ENCODE measurements at places on chromosomes 2 and 18.
A peak's percentile ranks its signal among the peaks of the same experiment; 100 is the strongest.

- DNase-seq: no peak
Observed at GRCh38 chr18:55523001-55523400, 65.0 kb downstream of the TCF4 start.

DNA sequence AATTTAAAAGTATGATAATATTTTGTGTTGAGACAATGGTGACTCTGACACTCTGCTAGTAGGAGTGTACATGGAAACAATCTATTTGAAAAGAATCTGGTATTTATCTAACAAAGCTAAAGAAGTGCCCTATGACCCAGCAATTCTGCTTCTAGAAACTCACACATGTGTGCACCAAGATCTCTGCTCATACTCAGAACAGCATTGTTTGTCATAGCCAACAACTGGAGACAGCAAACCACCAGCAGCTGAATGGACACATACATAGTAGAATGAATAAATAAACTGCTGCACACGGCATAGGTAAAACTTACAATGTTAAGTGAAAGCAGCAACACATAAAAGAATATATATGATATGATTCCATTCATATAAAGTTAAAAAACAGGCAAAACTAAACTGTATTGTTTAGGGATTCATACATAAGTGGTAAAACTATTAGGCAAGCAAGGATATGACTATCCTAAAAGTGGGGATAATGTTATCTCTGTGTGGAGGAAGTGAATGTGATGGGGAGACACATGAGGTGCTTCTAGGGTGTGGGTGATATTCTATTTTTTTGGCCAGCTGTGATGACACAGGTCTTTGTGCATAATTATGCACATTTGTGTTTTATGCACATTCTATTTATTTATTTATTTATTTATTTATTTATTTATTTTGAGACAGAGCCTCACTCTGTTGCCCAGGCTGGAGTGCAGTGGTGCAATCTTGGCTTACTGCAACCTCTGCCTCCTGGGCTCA lies 71.1 kb downstream of the RFTN2 start:
- DNase-seq: no peak

- no peak for DNase-seq
Observed at GRCh38 chr2:178761759-178762371, 45.4 kb downstream of the TTN start.

GRCh38 chr2:157894694-157895435 lies 18.7 kb upstream of the ACVR1 start:
- DNase-seq: peak; percentile 48

GRCh38 chr2:122939796-122940195 lies 1085.3 kb upstream of the CNTNAP5 start:
- DNase-seq: no peak

GRCh38 chr2:85801871-85802270 lies 48.1 kb downstream of the ATOH8 start:
- no peak for DNase-seq

DNA sequence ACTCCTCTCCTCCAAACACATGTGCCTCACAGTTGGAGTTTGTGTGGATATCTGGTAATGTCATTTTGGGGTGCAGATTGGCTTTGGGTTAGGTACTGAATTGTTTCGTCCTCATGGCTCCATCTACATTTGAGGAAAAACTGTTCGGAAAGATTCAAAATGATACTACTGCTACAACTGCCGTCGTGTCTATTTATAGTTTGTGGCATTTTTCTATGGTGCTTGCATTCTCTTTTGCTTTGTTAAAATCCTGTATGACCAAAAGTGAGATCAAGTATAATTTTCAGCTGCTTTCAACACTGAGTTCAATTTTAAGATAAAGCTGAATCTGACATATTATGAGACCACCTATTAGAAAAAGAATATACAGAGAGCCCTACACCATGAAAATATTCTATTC lies 176.3 kb upstream of the DSEL start:
- DNase-seq: no peak

GRCh38 chr18:28110924-28111323 lies 66.0 kb downstream of the CDH2 start:
- DNase-seq: no peak

GRCh38 chr2:120568089-120568974 lies 167.3 kb upstream of the GLI2 start:
- DNase-seq: no peak

GRCh38 chr2:142881619-142882018 lies 4.2 kb downstream of the KYNU start:
- DNase-seq: no peak

GRCh38 chr18:78727057-78727739 lies 252.4 kb upstream of the SALL3 start:
- DNase-seq: no peak

- no peak for DNase-seq
Observed at GRCh38 chr2:60311524-60311923, 241.9 kb downstream of the BCL11A start.

DNA sequence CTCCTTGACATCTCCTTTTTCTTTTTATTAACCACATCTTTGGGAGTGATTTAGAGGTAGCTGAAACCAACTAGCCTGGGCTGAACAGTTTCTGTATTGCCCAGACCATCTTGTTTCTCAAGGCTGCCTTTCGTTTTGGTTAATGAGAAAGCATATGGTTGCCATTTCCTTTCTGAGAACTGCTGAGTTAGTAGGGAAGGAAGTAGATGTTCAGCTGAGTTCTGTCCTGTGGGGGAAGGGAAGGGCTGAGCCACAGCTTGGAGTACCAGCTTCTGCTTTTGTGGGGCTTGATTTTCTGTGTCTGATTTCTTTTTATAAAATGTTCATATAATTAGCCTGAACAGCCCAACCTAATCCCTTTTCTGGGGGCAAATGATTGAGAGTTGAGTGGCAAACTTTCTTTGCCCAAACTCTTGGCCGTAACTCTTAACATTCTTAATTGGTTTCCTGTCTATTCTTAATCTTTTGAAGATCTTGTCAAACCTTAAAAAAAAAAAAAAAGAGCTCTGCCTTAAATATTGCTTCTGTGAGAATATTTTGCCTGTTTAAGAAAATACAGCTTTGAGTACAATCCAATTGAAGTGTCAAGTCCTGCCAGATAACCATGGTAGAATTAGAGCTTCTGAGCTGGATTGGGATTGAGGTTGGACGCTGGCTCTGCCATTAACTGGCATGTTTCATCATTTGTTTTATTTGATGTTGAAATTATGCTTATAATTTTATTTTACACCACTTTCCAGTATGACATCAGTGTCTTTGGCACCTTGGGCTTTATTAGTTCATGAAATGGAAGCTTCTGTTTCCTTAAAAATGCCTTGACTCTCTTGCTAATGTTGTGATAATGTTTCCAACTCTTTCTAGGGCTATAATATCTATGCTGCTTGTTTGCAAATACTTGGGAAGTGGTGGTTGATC lies 1.9 kb upstream of the NABP1 start:
- no peak for DNase-seq

GRCh38 chr18:66271962-66272361 lies 331.9 kb downstream of the CDH19 start:
- DNase-seq: no peak

GRCh38 chr2:19801367-19802080 lies 100.3 kb downstream of the TTC32 start:
- peak; percentile 98 for DNase-seq

- DNase-seq: no peak
Observed at GRCh38 chr2:232485757-232486557, 1.7 kb downstream of the ECEL1 start.

DNA sequence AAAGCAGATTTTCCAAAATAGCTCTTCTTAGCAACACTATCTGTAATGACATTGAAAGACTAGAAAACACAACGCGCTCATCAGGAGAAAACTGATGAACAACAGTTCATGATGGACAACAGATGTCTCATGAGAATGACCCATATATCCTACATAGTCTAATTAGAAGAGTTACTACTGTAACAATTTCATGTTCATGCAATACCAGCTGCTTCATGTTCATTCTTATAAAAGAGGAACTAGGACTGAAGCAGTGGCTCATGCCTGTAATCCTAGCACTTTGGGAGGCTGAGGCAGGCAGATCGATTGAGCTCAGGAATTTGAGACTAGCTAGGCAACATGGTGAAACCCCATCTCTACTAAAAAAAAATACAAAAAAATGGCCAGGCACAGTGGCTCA lies 22.7 kb downstream of the TRAPPC8 start:
- DNase-seq: no peak

DNA sequence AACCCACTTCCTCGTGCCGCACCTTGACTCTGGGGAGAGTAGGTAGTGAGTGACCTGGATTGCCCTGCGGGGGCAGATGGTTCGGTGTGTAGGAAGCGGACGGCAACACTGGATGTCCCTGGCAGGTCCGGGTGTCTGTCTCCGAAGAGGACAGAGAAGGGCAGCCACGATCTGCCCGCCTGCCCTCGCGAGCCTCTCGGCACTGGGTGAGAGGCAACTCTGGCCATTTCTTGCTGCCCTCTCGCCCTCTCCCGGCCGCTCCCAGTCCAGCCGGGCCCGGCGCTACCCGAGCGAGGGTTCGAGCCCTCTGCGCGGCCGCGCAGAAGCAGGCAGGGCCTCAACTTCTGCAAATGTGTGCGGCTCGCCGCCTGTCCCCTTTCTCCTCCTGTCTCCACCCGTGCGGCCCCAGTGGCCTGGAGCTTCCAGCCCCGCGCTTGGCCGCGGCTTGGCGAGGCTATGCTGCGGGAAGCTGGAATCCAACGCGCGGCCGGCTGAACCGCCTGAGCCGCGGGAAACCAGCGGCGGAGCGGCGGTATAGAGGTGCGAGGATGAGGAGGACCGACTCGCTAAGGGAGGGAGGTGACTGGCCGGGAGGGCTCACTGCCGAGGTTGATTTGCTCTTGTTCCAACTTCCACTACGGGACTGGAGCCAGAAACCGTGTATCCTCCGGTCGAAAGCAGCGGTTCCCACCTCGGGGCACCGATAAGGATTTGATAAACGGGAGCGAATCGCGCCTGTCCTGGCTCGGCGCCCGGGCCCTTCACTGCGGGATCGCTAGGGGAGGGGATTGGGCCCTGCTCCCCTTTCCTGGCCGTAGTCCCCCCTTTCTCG lies 1.5 kb downstream of the EPAS1 start:
- no peak for DNase-seq

DNA sequence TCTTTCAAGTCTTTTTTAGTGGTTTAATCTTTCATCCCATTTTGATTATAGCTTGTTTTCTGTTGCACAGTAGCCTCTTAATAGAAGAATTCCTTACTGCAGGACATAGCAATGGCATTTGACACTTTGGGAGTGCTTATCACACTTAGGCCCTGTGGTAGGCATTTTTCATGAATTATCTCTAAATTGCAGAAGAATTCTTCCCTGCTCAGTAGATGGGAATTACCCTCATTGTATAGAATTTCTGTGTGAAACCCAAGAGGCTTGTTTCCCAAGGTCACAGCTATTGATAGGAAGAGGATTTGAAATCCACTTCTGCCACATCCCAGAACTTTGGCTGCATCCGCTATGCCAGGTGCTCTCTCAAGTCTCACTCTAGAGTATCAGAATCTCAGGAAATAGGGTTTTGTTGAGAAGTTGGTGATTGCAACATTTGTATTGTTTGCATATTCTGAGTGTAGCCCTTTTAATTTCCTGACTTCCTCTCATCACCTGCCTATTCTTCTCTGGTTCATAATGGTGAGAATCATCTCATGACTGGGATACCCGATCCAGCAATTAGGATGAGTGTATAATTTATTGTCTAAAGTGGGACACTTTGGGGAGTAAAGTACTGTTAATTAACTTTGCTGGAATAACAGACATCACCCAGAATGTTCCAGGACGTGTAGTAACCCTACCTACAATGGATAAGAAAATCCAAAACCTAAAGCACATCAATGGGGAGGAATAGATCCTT lies 255.2 kb upstream of the RASGRP3 start:
- no peak for DNase-seq

- DNase-seq: no peak
Observed at GRCh38 chr18:62868645-62869044, 153.3 kb downstream of the PHLPP1 start.

GRCh38 chr2:72982781-72983499 lies 65.6 kb downstream of the EMX1 start:
- no peak for DNase-seq

GRCh38 chr2:42216694-42217093 lies 47.5 kb downstream of the EML4 start:
- DNase-seq: peak; percentile 45

Measured in skeletal muscle cell (primary cell).